Retina (tissue), 1 donor: ENCODE measurements at places on chromosomes 16 and 17.

DNA sequence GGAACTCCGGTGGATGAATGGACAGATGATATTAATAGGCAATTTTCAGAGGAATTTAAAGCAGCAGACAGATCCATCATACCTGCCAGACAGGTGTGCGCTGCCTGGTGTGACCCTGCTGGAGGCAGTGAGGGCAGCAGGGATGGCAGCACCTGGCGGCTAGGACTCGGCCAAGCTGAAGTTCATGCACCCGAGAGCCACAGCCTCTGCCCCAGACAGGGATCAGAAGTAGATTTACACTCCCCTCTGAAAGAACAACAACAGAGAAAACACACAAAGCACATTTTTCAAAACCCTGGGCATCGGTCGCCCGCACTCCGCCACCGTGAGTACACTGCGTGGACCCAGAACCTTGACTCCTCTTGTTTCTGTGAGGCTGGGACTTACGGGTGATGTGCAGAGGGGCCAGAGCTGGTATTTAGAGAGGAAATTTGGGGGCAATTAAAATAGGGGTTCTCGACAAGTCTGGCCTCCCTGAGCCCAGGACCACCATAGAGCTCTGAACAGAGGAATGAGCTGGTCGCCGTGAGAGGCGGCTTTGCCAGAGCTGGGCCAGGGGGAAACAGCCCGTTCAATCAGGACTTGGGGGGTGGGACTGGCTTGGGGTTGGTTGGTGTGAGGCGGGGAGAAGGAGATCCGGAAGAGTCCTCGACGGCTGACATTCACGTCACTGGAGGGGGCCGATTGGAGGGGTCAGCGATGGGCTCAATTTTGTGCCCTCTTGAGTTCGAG, 101.0 kb downstream of the METRNL start:
- DNase-seq = no peak

GRCh38 chr17:80047176-80047575, 10.7 kb downstream of the CCDC40 start:
- DNase-seq = no peak

DNA sequence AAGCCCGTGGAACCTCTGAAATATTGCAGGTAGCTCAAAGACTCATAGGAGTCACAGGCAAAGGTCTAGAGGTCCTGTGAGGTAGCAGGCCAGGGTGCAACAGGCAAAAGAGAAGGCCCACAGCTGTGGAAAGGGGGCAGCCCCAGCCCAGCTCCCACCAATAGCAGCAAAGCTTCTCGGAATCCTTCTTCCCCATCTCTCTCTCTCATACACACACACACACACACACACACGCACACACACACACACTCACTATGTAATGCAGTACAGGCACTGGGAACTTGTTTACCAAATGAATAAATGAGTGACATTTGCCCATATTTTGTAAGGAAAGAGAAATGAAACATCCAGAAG, 16.8 kb upstream of the SUPT4H1 start:
- DNase-seq = no peak

GRCh38 chr16:77298418-77299360, 99.5 kb downstream of the SYCE1L start:
- DNase-seq = no peak

GRCh38 chr16:72891291-72892227, 156.4 kb downstream of the ZFHX3 start:
- DNase-seq = no peak

DNA sequence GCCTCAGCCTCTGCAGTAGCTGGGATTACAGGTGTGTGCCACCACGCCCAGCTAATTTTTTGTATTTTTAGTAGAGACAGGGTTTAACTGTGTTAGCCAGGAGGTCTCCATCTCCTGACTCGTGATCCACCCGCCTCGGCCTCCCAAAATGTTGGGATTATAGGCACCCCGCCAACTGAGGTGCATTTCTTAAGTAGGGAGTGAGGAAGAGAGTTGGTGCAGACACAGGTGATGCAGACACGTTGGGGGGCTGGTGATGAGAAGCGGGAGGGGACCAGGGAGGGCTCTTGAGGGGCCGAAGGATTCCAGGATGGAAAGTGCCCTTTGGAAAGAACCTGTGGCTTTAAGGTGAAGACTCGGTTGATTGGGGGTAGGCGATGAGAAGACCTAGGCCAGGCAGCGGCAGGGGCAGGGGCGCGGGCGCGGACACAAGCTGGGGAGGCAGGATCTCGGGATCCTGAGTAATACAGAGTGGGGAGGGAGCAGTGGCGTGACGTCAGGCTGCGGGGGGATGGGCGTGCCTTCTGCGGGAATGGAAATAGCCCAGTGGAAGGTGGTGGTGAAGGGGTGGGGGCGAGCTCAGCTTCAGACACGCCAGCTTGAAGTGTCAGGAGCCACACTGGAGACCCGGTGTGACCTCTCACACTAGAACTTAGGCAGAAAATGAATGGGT, 2.5 kb upstream of the ATP6V0C start:
- DNase-seq = no peak

GRCh38 chr16:1108299-1109252, 12.5 kb upstream of the C1QTNF8 start:
- peak; percentile 70 for DNase-seq

DNA sequence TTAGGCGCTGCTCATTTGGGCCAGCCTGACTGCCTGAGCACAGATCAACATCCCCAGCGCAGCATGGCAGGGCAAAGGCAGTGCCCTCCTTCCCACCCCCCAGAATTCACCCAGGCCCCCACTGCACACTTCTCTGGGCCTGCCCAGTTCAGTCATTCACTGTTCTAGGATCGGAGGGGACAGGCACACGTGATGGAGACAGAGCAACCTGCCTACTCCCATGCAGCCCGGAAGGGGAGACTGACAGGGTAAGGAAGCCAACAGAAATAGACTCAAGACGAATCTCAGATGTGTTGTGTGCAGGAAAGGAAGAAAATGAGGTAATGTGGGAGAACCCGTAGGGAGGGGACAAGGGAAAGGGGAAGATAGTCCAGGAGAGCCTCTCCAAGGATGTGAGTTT, 59.2 kb upstream of the LYRM9 start:
- DNase-seq = no peak

- DNase-seq = no peak
These were observed 10.0 kb downstream of the BCAR1 start for GRCh38 chr16:75241412-75241811.

GRCh38 chr16:27550582-27550920, 607 bp downstream of the KATNIP start:
- DNase-seq = no peak

DNA sequence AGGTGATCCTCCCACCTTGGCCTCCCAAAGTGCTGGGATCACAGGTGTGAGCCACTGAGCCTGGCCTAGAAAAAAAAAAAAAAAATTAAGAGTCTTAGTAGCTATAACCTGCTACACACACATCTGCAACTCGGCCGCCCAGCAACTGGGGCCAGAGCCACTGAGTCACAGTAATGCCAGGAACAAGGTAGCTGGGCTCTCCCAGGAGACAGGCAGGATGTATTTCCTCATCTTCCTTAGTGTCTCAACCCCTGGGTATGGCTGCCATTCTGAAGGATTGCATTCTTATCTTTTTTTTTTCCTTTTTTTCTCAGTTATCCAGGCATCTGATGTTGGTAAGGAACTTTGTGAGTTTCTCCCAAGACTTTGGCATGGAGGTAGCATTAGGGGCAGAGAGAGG, 7.1 kb upstream of the PSMD3 start:
- DNase-seq = no peak

- DNase-seq = no peak
These were observed 5.0 kb downstream of the CAMKK1 start for GRCh38 chr17:3887804-3888203.

- DNase-seq = no peak
These were observed 33.1 kb downstream of the COG4 start for GRCh38 chr16:70490261-70490660.

GRCh38 chr16:1031666-1032065, 40.9 kb upstream of the SSTR5 start:
- no peak for DNase-seq

DNA sequence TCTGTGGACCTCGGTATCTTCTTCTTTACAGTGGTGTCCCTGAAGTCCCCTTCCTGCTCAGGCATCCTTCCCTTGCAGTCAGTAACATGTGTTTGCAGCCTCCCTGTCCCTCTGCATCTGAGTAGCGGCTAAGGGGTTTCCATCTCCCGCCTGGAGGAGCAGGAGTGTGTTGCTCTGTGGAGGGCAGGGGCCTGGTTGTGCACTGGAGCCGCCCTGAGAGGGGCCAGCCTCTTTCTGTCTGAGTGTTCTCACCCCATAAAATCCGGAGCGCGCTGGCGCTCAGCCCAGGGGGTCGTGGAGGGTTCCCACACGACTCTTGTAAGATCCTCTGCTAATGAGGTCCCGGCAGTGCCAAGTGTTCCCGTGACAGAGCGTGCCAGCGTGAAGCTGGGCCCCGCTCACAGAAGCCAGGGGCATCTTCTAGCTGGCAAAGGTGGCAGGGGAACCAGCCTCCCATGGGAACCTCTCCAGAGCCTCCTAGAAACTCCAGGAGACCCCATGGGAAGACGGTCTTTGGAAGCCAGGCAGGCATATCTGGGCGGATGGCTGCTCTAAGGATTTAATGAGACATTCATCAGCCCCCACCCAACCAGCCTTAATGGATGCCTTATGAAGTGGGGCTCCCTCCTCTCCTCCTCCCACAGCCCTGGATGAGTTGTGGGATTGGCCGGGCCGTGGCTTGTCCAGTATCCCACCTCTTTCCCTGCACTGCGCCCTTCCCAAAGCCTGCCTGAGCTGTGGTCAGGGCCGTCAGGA, 91.4 kb upstream of the GSE1 start:
- no peak for DNase-seq

DNA sequence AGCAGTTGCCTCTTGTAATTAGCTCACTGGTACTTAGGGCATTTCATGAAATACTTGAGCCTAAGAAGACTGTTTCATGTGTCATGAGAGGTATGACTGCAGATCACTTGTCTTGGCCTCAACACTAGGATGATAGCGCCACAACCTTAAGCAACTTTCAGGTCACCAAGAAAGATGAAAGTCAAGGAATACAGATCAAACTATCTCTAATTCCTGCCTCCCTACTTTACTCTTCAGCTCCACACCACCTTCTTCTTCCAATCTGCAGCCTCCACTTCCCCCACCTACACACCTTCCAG, 28.0 kb downstream of the GNA13 start:
- no peak for DNase-seq

- DNase-seq = no peak
These were observed 23.1 kb upstream of the DHRS13 start for GRCh38 chr17:28925912-28926365.

DNA sequence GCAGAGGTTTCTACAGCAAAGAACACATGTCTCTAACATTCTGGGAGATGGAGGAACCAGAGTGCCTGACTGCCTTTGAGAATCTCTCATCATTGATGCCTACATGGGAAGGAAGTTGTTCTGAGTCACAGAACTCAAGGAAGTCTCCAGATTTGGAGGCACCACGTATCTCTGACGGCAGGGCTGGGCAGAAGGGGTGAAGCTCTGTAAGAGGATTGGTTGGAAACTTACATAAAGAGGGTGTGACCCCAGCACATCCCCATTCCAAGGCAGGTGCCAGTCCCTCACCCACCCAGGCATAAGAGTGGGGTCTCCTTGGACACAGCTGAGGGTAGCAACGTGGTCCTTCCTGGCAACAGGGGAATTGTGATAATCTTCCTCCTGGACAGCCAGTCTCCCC, 17.4 kb downstream of the TNFRSF13B start:
- no peak for DNase-seq

DNA sequence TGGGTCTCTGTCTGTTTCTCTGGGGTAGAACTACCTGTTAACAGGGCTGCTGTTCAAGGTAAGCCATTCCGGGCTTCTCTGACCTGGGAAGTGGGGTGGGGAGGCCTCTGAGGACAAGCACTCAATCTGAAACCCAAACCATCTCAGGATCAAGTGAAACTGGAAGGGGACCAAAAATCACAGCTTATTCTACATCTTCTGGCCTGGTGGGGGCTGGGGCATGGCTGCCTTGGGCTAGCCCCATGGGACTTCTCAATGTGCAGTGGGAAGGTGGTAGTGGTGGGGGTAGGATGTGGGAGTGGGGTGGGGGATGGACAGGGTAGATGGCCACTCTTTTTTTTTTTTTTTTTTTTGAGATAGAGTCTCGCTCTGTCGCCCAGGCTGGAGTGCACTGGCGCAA, 5.5 kb downstream of the FLOT2 start:
- DNase-seq = no peak

GRCh38 chr16:53528797-53529196, 25.8 kb upstream of the AKTIP start:
- DNase-seq = no peak

- no peak for DNase-seq
These were observed 3.3 kb upstream of the ITGAM start for GRCh38 chr16:31256466-31256865.

GRCh38 chr16:55203570-55203969, 120.4 kb upstream of the IRX6 start:
- DNase-seq = no peak

GRCh38 chr17:51391982-51392654, 131.8 kb downstream of the UTP18 start:
- DNase-seq = no peak

DNA sequence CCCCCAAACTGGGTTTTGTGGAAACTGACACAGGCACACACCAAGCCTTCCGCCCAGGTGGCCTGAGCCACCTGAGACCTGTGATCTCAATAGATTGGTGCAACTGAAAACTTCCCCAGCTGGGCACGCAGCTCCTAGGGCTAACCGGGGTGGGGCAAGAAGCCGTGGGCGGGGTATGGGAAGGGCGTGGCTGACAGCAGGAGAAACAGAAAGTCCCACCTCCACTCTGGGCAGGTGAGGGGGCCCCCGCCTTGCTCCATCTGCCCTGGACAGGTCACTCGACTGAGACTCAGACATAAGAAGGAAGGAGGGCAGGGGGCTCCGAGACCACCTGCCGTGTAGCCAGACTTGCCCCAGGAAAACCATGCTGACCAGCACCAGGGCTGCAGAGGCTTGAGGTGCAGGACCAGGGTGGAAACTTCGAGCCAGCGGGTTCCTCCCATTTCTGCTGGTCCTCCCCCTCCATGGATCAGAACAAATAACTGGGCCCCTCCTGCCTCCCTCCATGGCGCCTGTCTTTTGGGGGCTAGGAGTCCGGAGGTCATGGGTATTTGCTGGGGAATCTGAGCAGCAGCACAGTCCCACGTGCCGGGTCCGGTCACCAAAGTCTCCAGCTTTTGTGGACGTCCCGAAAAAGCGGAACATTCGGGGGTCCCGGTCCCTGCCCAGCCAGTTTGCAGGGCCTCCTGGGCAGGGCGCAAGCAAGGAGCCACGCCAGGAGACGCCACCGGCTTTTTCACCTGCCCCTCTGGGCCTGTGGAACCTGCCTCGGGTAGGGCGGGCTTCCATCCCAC, 1.3 kb downstream of the TIMP2 start:
- peak; percentile 43 for DNase-seq

DNA sequence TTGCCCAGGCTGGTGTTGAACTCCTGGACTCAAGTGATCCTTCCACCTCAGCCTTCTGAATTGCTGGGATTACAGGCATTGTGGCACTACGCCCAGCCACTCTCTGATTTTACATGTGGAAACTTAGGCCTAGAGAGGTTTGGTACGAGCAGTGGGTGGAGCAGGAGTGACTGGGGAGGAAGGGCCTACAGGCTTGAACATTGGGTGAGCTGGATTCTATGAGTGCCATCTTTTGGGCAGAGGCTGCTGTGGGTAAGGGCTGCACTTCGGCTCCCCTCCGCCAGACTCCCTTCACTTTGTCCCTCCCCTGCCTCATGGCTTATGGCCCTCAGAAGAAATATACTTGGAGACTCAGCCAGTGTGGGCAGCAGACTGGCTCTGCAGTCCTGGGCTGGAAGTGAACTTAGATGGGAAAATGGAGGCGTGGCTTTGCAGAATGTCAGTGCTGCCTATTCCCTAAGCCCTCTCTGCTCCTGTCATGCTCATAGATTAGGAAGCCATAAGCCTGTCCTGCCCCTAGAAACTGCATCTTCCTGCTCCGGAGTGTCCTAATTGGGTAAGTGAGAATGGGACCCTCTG, 9.5 kb upstream of the MRC2 start:
- DNase-seq = no peak

GRCh38 chr17:77548967-77549366, 408.2 kb downstream of the SEC14L1 start:
- no peak for DNase-seq
